ENCODE measurements at places on chromosomes 11 and 22.
A peak's percentile ranks its signal among the peaks of the same experiment; 100 is the strongest.

GRCh38 chr11:110919241-110919922 lies 207.1 kb upstream of the ARHGAP20 start:
- no peak for DNase-seq

DNA sequence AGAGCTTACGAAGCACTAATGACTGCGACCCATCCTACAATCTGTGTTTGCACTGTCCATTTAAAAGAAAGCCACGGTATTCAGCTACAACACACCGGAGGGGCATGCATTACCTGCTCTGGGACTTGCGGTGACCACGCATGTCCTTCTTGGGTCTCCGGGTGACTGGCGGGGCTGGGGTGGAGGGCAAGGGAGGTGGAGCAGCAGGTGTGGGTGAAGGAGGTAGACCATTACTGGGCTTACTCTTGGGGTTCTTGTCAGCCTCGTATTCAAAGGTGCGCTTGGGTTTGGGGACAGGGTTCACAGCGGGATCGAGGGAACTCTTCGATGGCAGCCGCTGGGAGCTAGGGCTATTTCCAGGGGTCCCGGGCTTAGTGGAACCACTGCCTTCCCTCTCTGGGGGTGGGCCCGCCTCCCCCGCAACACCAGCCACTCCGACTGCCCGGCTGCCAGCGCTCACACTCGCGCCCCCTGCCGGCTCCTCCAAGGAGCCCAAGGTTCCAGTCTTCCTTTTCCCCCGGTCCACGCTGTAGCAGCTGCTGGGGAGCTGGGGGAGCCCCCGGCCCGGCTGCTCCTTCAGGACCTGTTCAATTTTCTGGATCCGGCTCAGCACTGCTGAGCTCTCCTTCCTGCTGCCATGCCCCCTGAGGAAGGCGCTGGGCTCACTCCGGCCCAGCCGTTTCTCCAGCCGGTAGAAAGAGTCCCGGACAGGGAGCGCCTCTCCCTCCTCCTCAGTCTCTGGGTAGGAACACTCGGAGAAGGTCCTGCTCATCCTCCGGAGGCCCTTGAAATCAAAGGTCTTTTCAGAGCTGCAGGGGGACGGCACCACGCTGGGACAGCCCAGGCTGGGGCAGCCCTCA lies 47.5 kb downstream of the RPL27A start:
- no peak for DNase-seq

DNA sequence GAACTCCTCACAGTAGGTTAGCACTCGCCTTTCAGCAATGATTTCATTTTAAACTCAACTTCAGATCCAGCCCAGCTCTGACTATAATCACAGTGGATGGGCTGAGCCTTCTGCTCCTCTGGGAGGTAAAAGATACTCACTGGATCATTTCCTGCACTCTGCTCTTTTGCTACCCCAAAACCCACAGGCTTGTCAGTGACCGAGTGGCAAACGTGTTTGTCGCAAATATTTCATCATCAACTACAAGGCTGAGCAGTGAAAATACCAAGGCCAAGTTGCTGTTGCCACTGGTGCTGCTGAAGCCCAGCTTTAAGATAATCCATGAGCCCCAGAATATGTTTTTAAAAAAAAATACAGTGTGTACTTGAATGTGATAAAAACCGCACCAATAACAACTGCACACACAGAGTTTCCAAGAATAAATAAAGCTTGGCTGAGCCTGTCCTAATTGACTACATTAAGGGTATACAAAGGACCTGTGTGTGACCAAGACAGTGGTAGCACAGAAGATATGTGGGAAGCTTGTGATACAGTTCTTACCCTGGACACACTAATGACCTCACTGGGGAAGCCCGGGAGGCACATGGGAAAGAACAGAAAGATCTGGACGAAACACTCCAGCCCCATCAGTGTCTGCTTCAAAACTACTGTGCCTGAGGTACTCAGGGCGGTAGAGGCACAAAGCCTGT lies 41.3 kb downstream of the ABTB2 start:
- peak; percentile 53 for DNase-seq

- DNase-seq = no peak
These were observed 39.0 kb upstream of the MMP20 start for GRCh38 chr11:102664001-102664752.

GRCh38 chr11:62152245-62153086 lies 28.7 kb downstream of the INCENP start:
- DNase-seq = no peak

GRCh38 chr11:76615950-76616349 lies 54.6 kb downstream of the LRRC32 start:
- DNase-seq = no peak

DNA sequence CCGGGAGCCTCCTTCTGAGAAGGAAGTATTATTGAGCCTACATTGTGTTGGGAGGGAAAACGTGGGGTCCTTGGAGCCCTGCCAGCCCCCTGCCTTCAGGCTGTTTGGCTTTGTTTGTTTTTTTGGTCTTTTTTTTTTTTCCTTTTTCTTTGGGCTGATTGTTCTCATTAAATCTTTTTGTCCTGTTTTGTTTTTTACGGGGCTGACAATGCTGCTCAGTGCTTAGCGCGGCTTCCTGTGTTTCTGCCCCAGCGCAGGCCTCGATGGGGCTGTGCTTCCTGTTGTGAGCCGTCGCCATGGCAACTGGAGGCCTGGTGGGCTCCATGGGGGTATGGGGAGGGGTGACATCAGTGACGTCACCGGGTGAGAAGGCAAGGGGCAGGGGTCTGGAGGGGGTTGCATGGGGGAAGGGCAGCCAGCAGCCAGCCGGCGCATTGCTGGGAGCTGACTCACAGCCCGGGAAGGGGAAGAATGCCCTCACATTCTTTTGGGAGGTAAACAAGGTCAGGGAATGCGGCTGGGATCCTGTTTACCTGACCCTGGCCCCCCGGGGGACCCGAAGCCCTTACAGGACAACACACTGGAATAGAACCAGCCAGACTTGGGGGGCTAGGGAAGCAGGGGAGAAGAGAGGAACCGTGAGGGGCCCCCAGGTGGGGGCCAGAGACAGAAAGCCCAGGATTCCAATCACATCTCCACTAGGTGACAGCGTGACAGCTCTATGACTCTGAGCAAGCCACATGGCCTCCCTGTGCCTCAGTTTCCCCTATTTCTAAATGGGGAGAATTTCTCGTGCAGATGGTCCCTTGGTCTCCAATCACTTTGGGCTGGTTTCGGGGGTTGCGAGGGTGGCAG lies 22.2 kb upstream of the CBX7 start:
- DNase-seq = peak; percentile 96

DNA sequence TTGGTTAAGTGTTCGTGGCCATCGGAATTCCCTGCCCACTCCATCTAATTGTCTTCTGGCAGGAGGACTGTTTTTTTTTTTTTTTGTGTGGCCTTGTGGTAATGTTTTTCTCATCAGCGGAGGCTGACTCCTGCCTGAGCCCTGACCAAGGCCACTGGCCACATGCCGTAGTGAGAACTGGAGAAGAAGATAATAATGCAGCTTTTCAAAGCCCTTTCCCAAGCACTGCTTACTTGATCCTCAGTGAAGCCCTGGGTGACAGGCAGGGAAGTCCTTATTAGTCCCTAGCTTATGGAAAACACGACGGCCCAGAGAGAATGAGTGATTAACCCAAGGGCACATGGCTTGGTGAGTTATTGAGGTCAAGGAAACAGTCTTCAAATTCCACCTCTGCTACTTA lies 71.2 kb downstream of the ADM start:
- peak; percentile 56 for DNase-seq

GRCh38 chr11:42201603-42202148 lies 742.2 kb upstream of the LRRC4C start:
- no peak for DNase-seq

GRCh38 chr11:120061036-120061760 lies 76.7 kb downstream of the TRIM29 start:
- peak; percentile 84 for DNase-seq

DNA sequence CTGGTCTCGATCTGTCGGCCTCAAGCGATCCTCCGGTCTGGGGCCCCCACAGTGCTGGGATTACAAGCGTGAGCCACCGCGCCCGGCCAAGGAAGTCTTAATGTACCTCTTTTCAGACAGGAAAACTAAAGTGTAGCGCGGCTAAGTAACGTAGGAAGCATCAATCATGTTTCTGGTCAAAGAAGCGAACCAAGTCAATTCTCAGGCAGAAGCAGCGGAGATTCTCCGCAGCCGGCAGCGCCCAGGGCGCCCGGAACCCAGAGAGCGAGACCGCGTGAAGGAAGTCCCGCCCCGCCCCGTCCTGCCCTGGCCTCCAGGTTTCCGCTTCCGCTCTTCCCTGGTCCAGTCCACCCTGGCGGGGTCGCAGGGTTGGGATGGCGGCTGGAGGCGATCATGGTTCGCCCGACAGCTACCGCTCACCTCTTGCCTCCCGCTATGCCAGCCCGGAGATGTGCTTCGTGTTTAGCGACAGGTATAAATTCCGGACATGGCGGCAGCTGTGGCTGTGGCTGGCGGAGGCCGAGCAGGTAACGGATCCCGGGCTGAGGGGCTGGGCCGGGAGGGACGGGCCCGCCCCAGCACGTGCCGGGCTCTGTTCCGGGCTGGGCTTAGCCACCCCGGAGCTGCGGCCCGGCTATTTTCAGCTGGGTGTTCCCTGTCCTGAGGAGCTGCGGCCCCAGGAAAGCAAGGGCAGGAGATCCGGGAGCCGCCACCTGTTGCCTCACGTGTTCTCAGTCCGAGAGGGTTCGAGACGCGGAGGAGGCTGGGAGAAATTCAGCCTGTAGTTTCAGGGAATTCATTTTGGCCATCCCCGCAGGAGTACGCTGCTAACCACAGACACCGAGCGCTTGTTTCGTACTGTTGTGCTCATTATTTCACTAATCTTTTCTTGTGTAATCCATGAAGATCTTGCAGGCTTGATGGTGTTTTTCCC lies at the start of gene ADSL:
ADSL (plus strand) TSS at position 316 of the 934 bp plus-strand sequence; CDS start at position 375, 59 bp downstream.
- DNase-seq = peak; percentile 95

- DNase-seq = peak; percentile 91
These were observed 36.2 kb downstream of the LIF start for GRCh38 chr22:30210235-30210909.

GRCh38 chr11:95241681-95242081 lies 10.7 kb upstream of the SESN3 start:
- DNase-seq = no peak

- no peak for DNase-seq
These were observed 22.8 kb downstream of the TCP11L1 start for GRCh38 chr11:33062137-33062536.

DNA sequence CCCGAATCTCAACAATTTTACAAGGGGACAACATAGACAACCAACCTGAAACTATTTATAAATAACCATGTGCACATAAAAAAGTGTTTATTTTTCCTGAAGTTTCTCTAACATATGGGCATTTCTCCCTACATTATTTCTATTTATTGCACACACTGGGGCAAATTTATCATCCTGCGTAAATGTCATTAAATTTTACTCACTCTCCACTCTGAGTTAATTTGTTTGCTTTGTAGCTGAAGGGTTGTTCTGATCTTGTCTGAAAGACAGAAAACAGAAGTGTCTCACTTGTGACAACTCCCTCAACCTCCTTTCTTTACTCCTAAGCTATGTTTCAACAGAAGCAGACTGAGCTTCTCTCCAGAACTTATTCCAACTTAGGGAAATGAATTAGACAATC lies 194.2 kb downstream of the HIPK3 start:
- DNase-seq = no peak

DNA sequence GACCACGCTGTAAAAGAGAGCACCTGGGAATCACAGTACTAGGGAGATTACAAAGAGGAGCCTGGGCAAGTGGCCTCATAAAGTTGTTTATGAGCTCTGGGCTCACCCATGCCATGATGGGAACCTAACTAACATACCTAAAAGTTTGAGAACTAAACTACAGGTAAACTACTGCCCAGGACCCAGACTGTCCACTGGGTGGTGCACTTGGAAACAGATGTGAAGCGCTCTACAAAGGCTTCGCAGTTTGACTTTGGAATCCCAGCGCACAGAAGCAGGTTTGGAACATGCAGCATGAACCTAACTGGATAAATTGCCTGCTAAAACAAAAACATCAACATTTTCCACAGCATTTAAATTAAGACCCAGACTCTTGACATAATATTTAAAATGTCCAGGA lies 418.6 kb downstream of the FAM181B start:
- DNase-seq = peak; percentile 26

DNA sequence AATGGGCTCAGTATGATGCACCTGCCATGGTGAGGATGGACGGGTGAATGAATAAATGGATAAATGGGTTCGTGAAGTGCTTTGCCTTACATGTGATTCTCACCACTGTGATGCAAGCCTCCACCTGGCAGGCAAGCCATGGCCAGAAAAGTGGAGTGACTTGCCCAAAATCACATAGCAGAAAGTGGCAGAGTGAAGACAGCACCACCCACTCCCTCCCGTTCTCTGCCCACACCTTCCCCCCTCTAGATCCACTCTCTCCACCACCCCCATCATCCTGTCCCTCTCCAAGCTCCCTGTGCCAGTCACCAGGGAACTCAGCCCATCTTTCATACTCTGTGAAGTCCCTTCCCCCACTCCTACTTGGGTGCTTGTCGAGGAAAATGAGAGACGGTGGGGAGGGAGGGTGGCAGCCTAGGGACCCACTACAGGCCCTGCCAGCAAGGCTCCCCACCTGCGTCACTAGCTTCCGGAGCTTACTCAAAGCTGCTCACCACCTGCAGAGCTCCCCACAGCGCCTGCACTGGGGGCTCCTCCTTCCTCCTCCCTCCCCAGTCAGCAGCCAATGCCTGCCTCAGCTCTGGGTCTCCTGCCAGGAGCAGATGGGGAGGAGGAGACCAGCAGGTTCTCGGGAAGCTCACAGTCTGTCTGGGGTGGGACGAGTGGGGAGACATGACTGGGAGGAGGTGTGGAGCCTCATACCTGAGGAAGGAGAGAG lies 82.3 kb downstream of the PDE2A start:
- DNase-seq = no peak

GRCh38 chr11:67240576-67241389 lies 25.5 kb upstream of the GRK2 start:
- peak; percentile 81 for DNase-seq

DNA sequence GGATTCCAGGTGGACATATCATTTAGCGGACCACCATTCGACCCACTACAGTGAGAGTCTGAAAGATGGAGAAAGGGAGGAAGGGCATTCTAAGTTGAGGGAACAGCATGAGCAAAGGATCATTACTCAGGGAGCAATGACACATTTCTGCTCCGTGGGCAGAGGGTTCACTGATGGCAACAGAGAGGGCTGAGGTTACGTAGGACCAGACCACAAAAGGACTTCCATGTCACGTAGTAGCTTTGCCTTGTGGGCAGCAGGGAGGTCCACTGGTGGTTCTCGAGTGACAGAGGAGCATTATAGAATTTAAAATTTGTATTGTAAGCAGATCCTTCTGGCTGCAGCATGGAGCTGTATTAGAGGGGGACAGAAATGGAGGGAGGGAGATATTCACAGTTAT lies 109.7 kb upstream of the NAV2 start:
- DNase-seq = no peak

- DNase-seq = no peak
These were observed 408.5 kb downstream of the OPCML start for GRCh38 chr11:133123796-133124195.

- no peak for DNase-seq
These were observed 79.2 kb downstream of the WNT7B start for GRCh38 chr22:45897736-45898135.

All from astrocyte of the hippocampus (primary cell).